Caudate nucleus (tissue), 63 donors: ENCODE measurements at places on chromosomes 5 and 9.

GRCh38 chr9:132207839-132208615 lies 46.2 kb downstream of the NTNG2 start:
- DNase-seq = no peak

GRCh38 chr5:74482523-74482922 lies 158.0 kb downstream of the ENC1 start:
- no peak for DNase-seq

GRCh38 chr5:74419468-74419867 lies 221.1 kb downstream of the ENC1 start:
- DNase-seq = no peak

GRCh38 chr5:107284822-107285525 lies 385.8 kb downstream of the EFNA5 start:
- DNase-seq = no peak

DNA sequence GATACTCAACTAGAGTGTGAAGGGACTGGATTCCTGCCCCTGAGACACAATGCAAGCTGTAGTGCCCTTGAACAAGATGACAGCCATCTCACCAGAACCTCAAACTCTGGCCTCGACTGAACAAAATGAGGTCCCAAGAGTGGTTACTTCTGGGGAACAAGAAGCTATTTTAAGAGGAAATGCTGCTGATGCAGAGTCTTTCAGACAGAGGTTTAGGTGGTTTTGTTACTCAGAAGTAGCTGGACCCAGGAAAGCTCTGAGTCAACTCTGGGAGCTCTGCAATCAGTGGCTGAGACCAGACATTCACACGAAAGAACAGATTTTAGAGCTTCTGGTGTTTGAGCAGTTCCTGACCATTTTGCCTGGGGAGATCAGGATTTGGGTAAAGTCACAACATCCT lies 2.4 kb downstream of the ZNF483 start:
- DNase-seq = no peak

DNA sequence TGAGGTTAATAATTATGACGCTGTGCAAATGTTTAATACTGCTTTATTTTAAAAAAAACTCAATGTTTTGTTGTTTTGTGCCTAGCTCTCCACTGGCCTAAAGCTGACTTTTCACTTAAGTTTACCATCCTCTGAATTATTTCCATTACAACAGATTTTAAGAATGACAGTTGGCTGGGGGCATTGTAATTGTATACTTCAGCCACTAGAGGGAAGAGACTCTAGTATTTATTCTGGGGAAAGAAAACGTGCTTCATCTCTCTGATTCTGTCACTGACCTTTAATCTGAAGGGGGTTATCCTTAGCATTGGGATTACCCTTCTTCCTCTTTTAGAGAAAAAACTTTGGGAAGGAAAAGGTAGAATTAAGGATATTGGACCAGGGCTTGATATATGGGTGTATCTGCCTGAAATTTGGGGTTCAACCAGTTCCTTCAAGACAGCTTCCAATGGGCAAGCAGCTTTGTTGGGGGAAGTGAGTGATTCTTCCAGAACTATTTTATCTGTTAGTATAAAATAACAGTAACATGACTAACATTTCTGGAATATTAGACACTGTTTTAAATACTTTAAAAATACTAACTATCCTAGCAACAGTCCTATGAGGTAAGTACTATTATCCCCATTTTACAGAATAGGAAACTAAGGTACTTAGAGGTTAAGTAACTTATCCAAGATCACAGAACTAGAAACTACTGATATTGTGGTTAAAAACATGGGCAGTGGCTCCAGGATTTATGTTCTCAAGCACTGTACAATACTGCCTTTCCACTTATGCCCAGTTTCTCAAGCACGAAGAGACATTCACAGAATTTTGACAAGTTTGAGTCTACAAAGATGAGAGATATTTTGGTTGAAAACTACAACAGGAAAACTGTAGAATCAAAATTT lies 208.4 kb downstream of the CD180 start:
- no peak for DNase-seq

DNA sequence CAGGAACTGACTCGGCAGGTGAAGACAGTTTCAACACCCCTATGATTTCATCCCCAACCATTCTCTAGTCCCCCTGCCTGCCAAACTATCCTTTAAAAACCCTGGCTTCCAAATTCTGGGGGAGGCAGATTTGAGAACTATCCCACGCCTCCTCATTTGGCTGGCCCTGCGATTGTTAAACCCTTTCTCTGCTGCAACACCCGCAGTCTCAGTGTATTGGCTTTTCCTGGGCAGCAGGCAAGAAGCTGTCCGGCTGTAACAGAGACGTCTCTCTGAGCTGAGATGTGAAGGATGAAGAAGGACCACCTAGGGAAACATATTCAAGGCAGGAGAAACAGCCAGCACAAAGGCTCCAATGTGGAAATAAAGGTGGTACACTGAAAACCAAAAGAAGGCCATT lies 6.6 kb downstream of the ST6GALNAC6 start:
- no peak for DNase-seq

- DNase-seq = no peak
Observed at GRCh38 chr5:180782748-180783147, 19.9 kb downstream of the MGAT1 start.

GRCh38 chr9:124054582-124055227 lies 43.1 kb downstream of the LHX2 start:
- no peak for DNase-seq

DNA sequence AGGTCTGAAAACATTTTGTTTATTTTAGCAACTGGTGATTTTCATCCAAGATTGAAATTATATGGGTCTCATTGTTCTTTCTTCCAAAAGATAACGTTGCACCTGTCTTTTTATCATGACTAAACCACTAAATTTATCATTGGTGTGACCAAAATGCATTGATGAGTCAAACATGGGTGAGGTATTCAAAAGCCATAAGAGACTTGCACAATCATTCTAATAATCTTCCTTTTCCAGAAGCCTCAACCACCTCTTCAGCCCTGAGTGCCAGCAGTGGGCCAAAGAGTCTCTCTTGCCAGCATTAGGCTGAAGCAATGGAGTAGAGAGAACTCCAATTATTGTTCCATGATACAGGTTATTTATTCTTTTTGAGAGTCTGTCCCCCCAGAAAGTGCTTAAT lies 198.9 kb downstream of the LURAP1L start:
- no peak for DNase-seq

- peak; percentile 31 for DNase-seq
Observed at GRCh38 chr5:67267512-67268216, 71.1 kb upstream of the CD180 start.

GRCh38 chr5:73663161-73663859 lies 37.3 kb downstream of the ARHGEF28 start:
- no peak for DNase-seq

DNA sequence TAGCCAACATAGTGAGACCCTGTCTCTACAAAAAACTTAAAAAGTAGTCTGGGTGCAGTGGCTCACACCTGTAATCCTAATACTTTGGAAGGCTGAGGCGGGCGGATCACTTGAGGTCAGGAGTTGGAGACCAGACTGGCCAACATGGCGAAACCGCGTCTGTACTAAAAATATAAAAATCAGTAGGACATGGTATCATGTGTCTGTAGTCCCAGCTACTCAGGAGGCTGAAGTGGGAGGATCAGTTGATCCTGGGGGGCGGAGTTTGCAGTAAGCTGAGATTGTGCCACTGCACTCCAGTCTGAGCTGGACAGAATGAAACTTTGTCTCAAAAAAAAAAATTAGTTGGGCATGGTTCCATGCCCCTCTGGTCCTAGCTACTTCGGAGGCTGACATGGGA lies 57.9 kb upstream of the MIER3 start:
- no peak for DNase-seq

- DNase-seq = no peak
Observed at GRCh38 chr9:35288778-35289177, 127.0 kb downstream of the UNC13B start.

- no peak for DNase-seq
Observed at GRCh38 chr5:98975223-98975622, 46.4 kb upstream of the CHD1 start.

GRCh38 chr9:75947233-75947632 lies 56.8 kb downstream of the PCSK5 start:
- no peak for DNase-seq

DNA sequence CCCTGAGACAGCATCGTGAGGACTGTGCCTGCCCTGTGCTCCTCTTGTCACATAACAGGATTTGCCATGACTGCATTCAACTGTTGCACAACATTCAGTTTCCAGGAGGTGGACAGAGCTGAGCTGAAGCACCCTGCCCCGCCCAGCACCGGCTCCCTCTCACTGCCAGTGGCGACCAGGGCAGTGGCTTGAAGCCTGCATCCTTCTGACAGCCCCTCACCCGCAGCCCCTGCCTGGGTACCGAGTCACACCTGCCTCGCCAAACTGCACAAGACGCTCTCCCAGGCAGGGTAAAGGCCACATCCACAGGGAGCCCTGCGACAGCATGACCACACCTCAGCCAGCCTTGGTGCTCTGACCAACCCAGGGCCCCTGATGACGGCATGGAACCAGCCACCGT lies 59.9 kb upstream of the ZNF354A start:
- no peak for DNase-seq

GRCh38 chr9:86721226-86721781 lies 226.0 kb downstream of the GAS1 start:
- no peak for DNase-seq

- DNase-seq = no peak
Observed at GRCh38 chr5:9482381-9482780, 63.5 kb downstream of the SEMA5A start.

- DNase-seq = no peak
Observed at GRCh38 chr5:72558383-72558782, 51.2 kb upstream of the ZNF366 start.

DNA sequence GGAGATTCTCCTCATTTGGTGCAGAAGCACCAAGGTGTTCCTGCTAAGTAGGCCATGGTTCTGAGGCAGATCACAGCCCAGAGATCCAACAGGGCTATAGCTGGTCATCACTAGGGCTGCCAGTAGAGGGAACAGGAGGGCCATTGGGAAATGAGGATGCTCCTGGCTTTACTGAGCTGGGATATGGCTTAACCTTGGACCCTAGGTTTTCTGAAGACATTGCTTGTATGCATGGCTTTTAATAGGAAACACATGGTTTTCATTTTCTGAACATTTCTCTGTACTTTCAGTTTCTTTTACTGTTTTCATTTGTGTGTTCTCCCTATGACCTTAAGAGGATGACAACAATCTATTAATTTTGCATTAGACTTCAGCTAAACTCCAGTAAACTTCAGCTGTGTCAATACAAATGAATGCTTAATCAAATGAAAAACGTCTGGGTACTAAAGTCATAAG lies at the start of gene IFNW1:
Gene IFNW1, minus strand, starts transcription at position 406 of the 456 bp plus-strand sequence. Its CDS starts 262 bp downstream, at position 144.
- no peak for DNase-seq
